ENCODE measurements at places on chromosomes 7 and 10. TPM values are rescaled to one million over a fixed set of nuclear protein-coding genes. Genes with fewer than 3 reads are reported as not detected.

Gene LIPN
- total RNA-seq = not detected

Gene CTAGE4
- 0.15 TPM for total RNA-seq

DNA sequence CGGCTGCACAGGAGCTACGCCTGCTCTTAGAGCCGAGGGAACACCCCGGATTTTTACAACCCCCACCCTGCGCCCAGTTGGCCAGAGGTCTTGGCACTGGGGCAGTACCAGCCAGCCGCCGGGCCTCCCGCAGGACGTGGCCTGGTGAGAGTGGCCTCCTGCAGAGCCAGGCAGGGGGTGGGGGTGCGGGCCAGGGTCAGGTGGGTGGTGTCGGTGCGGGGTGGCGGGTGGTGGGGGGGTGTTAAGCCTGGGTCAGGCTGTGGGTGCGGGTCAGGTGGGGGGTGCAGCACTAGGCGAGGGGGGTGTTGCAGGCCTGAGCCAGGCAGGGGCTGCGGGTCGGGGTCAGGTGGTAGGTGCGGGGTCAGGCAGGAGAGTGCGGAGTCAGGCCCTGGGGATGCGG, 647 bp downstream of the ECHS1 start:
- DNase-seq = no peak

DNA sequence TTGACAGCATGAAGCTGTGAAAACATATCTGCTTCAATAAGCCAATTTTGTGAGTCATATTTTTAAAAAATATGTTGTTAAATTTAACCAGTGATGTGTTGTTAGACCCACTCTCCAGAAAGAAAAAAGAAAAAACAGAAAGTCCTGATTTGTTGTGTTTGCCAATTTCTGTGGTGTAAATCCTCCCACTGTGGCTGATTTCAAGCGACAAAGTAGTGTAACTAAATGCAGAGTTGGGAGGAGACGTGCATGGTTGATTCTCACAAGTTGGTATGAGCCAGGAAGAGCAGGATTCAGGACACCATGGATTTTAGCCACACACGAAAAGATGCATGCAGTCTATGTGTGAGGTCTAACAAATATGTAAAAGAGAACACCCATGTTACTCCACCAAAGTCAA, 139.1 kb downstream of the CCDC3 start:
- DNase-seq = no peak

DNA sequence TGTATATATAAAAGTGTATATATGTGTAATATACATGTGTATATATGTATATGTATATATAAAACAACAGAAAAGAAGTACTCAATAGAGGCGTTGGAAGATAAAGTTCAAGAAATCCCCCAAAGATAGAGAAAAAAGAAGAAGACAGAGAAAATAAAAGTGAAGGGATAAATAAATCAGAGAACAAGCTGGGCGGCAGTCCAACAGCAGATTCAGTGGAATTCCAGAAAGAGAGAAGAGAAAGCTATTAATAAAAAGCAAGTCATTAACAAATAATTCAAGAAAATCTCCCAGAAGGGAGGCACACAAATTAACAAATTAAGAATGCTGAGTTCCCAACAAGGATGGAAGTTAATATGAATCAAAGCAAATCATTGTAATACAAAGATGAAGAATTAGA, 59.3 kb upstream of the RNF148 start:
- DNase-seq = no peak

- DNase-seq = no peak
Observed at GRCh38 chr7:80133361-80134114, 1.1 kb upstream of the GNAI1 start.

Gene RAPGEF5
- total RNA-seq = 10.8 TPM

GRCh38 chr10:42961796-42962109, 115.1 kb upstream of the RET start:
- no peak for DNase-seq

Gene PTN
- total RNA-seq = 0.32 TPM

Gene CLDN4
- not detected for total RNA-seq

Gene FGFBP3
- 0.41 TPM for total RNA-seq

DNA sequence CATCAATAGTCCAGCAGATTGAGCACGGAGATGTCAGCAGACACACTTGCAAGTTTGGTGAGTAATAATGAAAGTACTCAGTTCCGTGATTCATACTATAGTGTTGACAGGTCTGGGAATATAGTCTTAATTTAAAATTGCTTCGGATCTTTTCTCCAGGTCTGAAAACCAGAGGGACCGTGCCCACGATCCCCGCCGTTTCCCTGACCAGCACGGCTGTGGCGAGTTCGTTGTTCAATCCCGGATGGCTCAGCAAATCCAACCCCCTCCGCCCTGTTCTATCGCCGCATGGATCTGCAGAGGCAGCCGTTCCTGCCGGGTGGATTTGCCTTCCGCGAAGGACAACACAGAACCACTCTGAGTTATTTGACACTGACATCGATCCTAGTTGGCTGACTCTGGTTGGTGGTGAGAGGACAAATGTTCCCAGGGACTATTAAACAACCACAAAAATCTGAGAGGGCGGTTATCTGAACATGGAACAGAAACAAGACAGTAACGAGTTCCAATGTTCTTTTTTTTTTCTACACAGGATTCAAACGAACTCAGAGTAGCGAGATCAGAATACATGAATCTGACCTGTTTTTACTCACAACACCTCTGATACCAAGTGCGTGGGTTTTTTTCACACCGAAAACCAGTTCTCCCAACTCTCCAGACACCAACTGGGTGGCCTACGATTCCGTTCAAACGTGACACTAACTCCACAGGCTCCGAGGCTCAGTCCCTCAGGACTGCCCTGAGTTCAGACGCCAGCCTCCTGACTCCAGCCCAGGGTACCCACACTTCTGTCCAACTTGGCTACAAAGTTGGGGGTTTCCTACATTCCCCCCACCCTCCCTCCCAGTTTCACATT, 52.7 kb downstream of the RBM17 start:
- peak; percentile 81 for DNase-seq

Gene ITPRID1
- total RNA-seq = not detected

DNA sequence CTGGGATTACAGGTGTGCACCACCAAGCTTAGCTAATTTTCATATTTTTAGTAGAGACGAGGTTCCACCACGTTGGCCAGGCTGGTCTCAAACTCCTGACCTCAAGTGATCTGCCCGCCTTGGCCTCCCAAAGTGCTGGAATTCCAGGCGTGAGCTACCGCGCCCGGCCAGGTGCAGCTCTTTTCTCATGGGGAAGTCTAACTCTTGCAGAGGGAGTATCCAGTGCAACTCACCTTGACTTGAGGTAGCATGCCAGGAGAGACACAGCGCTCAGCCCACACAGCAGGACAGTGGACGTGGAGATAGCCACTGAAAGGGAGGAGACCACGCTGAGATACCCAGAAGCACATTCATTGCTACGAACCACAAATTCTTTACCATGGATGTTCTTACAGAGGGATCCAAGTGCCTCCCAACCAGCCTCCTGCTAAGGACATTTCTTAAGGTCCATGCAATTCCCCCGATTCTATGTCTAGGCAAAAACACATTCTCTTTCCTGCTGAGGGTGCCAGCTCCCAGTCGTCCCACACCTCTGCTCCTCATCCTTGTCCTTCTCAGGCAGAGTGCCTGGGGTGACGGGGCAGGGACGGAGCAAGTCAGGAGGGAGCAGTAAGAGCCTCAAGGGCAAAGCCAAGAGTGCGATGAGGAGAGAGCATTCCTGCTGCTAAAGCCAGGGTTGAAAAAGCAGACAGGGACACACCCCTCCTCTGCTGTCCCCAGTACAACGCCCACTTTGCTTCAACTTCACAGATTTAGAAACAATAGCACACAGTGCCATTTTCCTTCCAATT, 21.0 kb downstream of the IL15RA start:
- no peak for DNase-seq

Gene GIMAP5
- 4.1 TPM for total RNA-seq

DNA sequence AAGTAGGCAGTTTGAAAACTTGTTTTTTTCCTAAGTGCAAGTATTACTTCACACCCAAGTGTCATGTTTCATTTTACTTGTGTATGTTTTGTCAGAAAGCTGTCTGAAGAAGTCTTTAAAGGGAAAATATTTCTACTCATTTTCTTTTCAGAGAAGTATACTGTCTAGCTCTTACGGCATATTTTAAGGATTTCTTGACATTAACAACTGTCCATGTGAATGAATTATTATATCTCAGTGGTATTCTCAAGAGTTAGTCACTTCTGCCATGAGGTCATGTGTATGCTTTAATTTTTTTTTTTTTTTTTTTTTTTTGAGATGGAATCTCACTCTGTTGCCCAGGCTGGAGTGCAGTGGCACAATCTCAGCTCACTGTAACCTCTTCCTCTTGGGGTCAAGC, 229.5 kb downstream of the BICC1 start:
- DNase-seq = no peak

GRCh38 chr7:130823060-130823459, 89.1 kb upstream of the KLF14 start:
- DNase-seq = no peak

Gene FAM25C
- not detected for total RNA-seq

GRCh38 chr7:92797693-92798092, 38.7 kb downstream of the CDK6 start:
- DNase-seq = no peak

DNA sequence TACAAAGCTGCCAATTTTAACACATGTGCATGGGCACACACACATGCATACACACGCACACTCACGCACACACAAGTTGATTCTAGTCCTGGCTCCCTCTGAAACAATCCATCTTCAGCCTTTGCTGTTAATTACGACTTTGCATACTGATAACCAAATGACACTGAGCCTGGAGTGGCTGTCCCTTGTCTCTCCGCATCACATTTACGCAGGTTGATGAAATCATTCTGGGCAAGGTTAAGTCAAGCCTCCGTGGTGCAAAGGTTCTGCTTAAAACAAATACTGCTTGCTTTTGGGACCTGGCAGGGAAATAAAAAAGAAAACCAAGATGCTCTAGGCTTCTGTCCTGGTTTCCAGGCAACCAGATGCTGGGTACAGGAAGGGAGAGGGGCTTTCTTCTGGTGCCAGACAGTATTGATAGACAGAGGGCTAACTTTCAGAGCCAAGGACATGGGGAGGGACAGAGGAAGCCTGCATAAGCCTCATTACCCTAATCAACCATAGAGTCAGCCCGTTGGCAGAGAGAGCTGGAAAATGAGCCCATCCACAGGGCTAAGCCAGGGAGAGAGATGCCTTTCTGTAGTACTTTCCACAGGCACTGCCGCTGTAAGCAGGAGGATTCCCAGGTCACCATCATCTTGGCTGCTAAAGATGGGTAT, 233.0 kb downstream of the WDR11 start:
- no peak for DNase-seq

Gene TMEM229A
- not detected for total RNA-seq

- DNase-seq = no peak
Observed at GRCh38 chr7:54811041-54811845, 52.2 kb upstream of the SEC61G start.

- no peak for DNase-seq
Observed at GRCh38 chr7:155097338-155097737, 27.2 kb downstream of the HTR5A start.

DNA sequence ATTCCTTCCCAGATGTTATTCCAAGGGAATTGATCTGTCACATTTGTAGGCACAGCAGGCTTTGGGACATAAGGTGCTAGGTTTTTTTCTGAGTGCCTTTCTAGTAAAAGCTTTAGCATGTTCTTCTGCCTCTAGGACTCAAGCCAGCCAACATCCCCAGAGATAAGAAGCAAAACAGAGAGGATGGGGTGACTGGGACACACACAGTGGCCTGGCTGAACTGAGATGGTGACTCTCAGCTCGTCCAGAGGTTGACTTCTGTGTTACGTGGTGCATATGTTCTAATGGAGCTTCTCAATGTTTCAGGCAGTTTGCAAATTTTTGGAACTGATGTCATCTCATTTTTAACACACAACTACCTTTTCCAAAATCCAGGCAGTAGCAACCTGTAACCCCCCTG, 188.1 kb upstream of the CELF2 start:
- DNase-seq = no peak

- no peak for DNase-seq
Observed at GRCh38 chr7:5872326-5872725, 8.3 kb upstream of the OCM start.

- no peak for DNase-seq
Observed at GRCh38 chr10:90775351-90776028, 82.3 kb downstream of the HTR7 start.
